ENCODE measurements at places on chromosomes 5 and 9.

- DNase-seq = no peak
Measured at GRCh38 chr5:27494887-27495286, 456.5 kb upstream of the CDH9 start.

- DNase-seq = no peak
Measured at GRCh38 chr5:143033535-143034250, 263.5 kb downstream of the ARHGAP26 start.

- no peak for DNase-seq
Measured at GRCh38 chr9:3447788-3448187, 78.0 kb downstream of the RFX3 start.

DNA sequence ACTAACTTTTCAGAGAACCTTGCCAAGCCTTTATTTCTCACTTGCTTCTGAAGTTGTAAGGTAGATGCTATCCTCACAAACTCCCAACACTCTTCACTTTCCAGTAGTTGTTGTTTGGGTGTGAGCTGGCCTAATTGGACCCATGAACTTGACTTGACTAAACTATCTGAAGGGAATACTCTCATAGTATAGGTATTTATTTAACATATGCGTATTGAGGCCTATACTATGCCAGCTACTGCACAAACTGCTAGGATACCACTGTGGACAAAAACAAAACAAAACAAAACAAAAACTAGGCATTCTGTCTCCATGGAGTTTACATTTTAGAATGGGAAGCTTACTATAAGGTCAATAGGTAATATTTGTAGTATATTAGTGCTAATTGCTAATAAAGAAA lies 1.3 kb downstream of the TXNDC8 start:
- no peak for DNase-seq

DNA sequence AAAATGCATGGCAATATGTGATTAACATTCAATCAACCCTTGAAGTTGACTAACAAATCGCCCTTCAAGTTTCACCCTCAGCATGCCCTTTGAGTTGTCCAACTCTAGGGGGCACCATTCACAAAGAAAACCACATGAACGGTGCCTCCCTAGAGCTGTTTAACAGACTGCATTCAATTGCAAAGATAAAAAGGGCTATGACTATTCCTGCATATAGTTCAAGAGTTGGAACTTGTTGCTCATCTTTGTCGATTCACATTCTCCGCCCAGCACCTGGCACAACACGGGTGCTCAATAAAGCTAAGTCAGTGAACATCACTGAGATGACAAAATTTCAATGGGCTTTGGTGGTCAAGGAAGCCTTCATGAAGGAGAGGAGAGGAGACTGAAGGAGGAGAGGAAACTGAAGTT lies 69.6 kb upstream of the SLC30A5 start:
- DNase-seq = peak; percentile 21

- no peak for DNase-seq
Measured at GRCh38 chr5:73154208-73155006, 18.6 kb upstream of the TMEM174 start.

DNA sequence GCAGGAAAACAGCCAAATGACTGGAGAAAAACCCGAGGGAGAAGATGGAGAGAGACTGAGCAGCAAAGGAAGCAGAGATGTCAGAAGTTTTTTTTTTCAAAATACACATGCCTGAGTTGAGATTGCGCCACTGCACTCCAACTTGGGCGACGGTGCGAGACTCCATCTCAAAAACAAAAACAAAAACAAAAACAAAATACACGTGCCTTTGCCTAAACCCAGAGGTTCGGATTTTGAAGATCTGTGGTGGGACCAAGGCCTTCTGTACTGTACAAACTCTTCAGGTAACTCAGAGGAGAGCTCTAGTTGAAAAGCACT lies 38.8 kb upstream of the FBXW11 start:
- DNase-seq = no peak

DNA sequence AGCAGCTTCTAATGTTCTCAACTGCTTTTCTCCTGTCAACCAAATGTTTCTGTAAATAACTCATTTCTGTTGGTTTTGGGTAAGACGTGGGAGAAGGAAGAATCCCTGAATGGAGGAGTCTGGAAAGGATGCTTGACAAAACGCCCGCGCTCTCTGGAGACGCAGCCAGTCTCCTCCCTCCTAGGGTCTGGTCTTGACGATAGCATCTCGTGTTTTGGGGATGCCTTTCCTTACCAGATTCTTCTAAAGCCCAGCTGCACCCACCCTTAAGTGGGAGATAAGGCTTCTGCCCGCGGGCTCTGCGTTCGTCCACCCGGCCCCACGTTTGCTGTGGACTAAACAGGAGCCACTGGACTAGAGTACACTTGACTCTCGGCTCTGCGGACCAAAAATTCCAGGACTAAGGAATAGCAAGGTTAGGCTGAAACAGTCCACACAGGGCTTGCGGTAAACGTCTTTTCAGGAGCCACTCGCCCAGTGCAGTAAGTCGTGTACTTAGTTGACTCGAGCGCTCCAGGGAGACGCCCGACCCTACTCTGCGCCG lies 491 bp upstream of the CTSL start:
- DNase-seq = no peak

DNA sequence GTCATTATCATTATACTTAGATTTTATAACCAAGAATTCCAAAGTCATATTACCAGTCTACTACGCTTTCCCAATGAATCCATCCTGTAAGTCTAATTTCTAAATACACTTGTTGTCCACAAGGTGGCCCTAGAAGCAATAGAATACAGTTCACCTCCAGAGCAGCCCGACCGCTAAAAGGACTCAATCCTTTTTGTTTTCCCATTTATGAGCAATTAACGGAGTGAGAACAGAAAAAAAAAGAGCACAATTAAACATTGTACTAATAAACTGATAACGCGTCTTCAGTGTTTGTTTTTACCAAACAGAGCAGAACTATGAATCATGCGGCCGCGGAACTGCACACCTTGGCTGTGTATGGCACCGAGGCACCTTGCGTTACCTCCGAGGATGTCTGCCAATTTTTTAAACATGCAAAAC lies 160.7 kb upstream of the DAPK1 start:
- DNase-seq = peak; percentile 29

DNA sequence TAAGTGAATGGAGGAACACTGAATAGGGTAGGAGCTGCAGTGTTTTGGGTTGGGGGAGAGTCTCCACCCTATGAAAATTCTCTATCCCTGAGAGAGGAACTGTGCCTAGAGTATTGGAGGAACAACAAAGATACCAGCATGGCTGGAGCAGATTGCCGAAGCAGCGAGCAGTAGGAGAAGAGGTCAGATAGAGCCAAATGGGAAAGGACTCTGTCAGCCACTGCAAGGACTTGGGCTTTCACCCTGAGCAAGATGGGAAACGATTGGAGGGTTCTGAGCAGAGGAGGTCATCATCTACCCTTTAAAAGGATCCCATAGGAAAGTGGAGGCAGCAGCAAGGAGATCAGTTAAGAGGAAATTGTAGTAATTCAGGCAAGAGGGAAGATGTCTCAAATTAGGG lies 4.4 kb upstream of the LYSMD3 start:
- no peak for DNase-seq

GRCh38 chr9:128625391-128626146 lies 31.1 kb downstream of the DYNC2I2 start:
- DNase-seq = no peak

- DNase-seq = no peak
Measured at GRCh38 chr5:135215617-135216470, 181.8 kb upstream of the PITX1 start.

DNA sequence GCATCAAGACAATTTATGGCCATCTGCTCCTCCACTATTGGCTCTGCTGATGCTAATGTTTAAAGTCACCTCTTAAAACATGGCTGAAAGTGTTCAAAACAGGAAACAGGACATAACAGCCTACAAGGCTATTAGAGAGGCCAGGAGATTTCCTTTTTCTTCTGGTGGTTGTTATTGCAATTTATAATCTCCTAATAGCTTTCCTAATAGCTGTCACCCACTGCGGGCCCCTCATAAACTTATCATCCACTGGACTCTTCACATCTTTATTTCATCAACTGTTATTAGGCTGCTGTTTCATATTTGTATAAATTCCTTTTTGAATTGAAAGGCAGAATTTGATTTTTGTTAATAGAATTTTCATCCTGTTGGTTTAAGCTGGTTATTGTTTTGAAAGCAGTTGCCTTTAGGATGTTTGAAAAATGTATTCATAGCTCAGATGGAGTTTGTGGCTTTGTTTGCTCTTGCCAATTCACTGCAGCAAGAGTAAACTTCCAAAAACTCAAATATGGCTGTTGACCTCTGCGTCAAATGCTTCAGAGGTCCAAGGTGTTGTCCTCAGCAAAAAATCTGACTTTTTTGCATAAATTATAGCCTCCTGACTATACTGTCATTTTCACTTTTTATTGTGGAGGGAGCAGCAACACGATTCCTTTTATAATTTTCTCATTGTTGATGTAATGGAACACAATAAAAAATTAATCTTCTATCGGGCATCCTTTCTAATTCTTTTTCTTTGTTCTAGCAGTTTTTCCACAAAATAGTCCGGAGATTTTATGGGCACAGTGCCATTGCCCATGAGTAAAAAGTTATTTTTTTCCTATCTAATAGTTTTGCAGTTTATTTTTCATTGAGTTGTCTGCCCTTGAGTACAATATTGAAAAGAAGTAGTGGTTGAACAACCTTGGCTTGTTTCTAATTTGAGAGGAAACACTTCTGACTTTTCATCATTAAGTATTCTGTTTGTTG lies 69.3 kb downstream of the MAT2B start:
- no peak for DNase-seq

- DNase-seq = no peak
Measured at GRCh38 chr5:132483101-132483500, 7.5 kb downstream of the IRF1 start.

GRCh38 chr5:167309941-167310517 lies 981.4 kb upstream of the WWC1 start:
- DNase-seq = no peak

DNA sequence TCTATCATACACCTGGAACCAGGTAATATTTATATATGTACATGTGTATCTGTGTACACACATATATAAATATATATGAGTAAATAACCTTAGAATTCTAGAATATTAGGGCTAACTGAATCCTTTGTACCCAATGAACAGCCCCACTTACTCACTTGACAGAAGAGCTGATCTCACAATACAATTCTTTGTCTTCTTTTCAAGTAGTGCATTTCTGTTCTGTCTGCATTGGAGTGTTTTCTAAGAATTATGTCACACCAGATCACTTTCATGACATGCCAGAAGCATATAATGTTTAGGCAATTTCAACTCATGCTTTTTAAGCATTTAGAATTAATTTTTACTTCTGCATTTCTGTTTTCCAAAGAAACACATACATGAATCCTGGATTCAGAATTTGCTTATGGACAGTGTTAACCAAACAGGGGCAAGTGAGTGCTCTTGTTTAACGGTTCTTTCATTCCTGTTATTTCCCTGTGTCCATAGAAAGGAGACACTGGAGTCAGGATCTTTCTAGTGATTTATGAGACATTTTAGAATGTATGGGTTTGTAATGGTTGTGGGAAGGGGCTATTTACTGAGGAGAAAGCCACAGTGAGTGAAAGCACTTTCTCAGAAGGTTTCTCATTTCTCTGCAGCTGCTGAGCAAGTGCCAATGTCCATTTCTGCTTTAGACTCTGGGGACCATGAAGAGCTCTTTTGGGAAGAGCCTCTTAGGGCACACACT lies 123.2 kb downstream of the RMI1 start:
- no peak for DNase-seq

- DNase-seq = no peak
Measured at GRCh38 chr5:28575368-28575767, 1537.0 kb upstream of the CDH9 start.
